Natural killer cell treated with Interleukin-12 subunit alpha and Interleukin-12 subunit beta and Interleukin-15 and Interleukin-18, amount 100 ng/mL, for 72 hours (primary cell): ENCODE measurements at places on chromosomes 12 and 14. TPM values are rescaled to one million over a fixed set of nuclear protein-coding genes. Genes with fewer than 3 reads are reported as not detected.

Gene DNAH10
- total RNA-seq = 0.36 TPM

Gene MDGA2
- total RNA-seq = not detected

Gene KLRC4
- 5.4 TPM for total RNA-seq

Gene CYP27B1
- total RNA-seq = 18.8 TPM

Gene CARMIL3
- total RNA-seq = 0.10 TPM

Gene DAO
- not detected for total RNA-seq

Gene DEGS2
- total RNA-seq = not detected

Gene CCDC196
- not detected for total RNA-seq

Gene CLMN
- 2.6 TPM for total RNA-seq

Gene GLT8D2
- 0.33 TPM for total RNA-seq

Gene RASSF8
- 5.7 TPM for total RNA-seq

Gene SERPINA9
- total RNA-seq = not detected

Gene PPP1R3E
- total RNA-seq = 12.4 TPM

Gene CABP1
- not detected for total RNA-seq

Gene TAS2R46
- 1.5 TPM for total RNA-seq

Gene CLBA1
- 1.2 TPM for total RNA-seq

Gene PTHLH
- not detected for total RNA-seq

Gene NRIP2
- not detected for total RNA-seq

Gene OR9K2
- not detected for total RNA-seq

Gene RARG
- total RNA-seq = 13.3 TPM

Gene NDUFA9
- total RNA-seq = 134 TPM

Gene DBX2
- not detected for total RNA-seq

Gene KCNH5
- not detected for total RNA-seq

Gene ASIC1
- total RNA-seq = 0.17 TPM

Gene LBHD2
- not detected for total RNA-seq

Gene ENDOU
- total RNA-seq = not detected

Gene PPFIA2
- not detected for total RNA-seq

Gene GTF2A1
- total RNA-seq = 17.2 TPM

Gene EVL
- total RNA-seq = 109 TPM

Gene LRP1
- 0.42 TPM for total RNA-seq

Gene SIX1
- not detected for total RNA-seq

Gene ADAMTS20
- not detected for total RNA-seq

Gene OR10A7
- total RNA-seq = not detected

Gene AICDA
- not detected for total RNA-seq

Gene SLC10A1
- total RNA-seq = not detected

Gene NANOG
- total RNA-seq = not detected

Gene COX8C
- not detected for total RNA-seq
